SK-N-SH (cell line): ENCODE measurements at places on chromosomes 11 and 22. TPM values are rescaled to one million over a fixed set of nuclear protein-coding genes. Genes with fewer than 3 reads are reported as not detected.

Gene TMEM225
- polyA plus RNA-seq = not detected in 2 replicates

- no peaks in the 10 kb centered on the region for H3K27me3 ChIP-seq
- H3K27ac ChIP-seq = no peak overlapping the region
- H3K4me3 ChIP-seq = no peak overlapping the region
- peaks cover 20% of the 10 kb centered on the region for H3K4me1 ChIP-seq
- no peak for DNase-seq
Measured at GRCh38 chr11:27372164-27372563, 9.1 kb upstream of the CCDC34 start.

DNA sequence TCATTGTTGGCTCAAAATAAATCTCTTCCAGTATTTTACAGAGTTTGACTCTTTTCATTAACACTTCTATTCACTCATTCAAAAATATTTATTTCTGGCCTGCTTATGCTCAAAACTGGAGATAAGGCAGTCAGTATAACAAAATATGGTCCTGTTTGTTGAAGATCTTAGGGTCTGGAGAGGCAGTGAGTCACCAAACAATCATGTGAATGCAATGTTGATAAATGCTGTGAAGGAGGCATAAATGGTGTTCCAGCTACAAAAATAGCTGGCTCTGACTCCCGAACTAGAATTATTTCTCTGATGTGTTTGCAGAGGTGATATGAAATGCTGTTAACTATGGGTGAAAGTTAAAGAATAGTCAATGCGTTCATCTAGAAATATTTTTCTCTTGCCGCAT lies 390.6 kb downstream of the AASDHPPT start:
- H3K27ac ChIP-seq = no peak overlapping the region
- no peaks in the 10 kb centered on the region for H3K36me3 ChIP-seq
- no peak overlapping the region for H3K4me3 ChIP-seq
- H3K27me3 ChIP-seq = no peaks in the 10 kb centered on the region

- no peaks in the 10 kb centered on the region for H3K27me3 ChIP-seq
- no peak overlapping the region for H3K27ac ChIP-seq
- no peak overlapping the region for H3K4me3 ChIP-seq
- no peak for DNase-seq
- no peaks in the 10 kb centered on the region for H3K36me3 ChIP-seq
Measured at GRCh38 chr22:48279461-48279756, 1517.0 kb downstream of the TBC1D22A start.

DNA sequence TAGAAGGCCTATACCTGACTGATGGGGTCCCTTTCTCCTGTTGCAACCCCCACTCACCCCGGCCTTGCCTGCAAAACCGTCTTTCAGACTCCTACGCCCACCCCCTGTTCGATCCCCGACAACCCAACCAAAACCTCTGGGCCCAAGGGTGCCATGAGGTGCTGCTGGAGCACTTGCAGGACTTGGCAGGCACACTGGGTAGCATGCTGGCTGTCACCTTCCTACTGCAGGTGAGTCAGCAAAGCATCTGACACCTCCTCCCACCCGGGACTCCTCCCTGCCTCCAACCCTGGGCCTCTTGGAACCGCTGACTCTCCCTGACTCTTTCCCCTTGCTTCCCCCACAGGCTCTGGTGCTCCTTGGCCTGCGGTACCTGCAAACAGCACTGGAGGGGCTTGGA lies 1.2 kb downstream of the ROM1 start:
- H3K4me3 ChIP-seq = no peak overlapping the region
- H3K36me3 ChIP-seq = peaks cover 14% of the 10 kb centered on the region; the same call in 1 of the 2 replicates
- H3K27me3 ChIP-seq = no peaks in the 10 kb centered on the region
